Activated CD4-positive, alpha-beta T cell treated with anti-CD3 and anti-CD28 coated beads for 1 hour (primary cell): ENCODE measurements at places on chromosomes 5 and 9.

DNA sequence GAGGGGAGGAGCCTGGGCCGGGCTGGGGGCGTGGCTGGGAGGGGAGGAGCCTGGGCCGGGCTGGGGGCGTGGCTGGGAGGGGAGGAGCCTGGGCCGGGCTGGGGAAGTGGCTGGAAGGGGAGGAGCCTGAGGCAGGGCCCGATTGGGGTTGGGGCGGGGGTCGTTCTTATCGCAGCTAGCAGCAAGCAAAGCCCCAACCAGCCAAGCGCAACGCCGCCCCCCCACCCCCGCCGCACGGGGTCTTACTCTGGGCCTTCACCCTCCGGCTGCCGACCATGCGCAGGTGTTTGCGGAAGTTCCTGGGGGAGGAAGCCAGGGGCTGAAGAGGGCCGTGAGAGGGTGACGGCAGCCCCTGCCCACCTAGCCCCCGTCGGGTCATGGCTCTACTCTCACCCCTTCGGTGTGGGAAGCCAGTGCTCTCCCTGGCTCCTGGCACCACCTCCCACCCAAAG, 5.0 kb downstream of the NSMF start:
- peak; percentile 43 for DNase-seq

- no peak for DNase-seq
These were observed 46.5 kb downstream of the RETREG1 start for GRCh38 chr5:16570121-16570815.

DNA sequence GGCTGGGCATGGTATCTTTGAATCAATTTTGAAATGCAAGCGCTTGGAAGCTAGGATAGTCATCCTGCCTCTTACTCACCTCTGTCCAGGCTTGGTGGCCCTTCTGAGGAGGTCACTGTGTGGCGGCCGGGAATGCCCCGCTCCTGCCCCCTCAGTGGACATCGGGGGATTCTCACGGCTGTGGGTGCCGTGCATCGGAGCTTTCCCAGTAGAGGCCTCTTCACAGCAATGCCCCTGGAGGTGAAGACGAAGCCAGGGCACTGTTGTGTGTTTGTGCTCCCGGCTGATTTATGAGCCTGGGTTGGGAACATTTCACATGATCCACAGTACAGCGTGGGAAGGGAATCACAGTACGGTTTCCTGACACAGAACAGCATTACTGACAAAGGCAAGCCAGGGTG, 147.5 kb downstream of the NXNL2 start:
- DNase-seq, result no peak

DNA sequence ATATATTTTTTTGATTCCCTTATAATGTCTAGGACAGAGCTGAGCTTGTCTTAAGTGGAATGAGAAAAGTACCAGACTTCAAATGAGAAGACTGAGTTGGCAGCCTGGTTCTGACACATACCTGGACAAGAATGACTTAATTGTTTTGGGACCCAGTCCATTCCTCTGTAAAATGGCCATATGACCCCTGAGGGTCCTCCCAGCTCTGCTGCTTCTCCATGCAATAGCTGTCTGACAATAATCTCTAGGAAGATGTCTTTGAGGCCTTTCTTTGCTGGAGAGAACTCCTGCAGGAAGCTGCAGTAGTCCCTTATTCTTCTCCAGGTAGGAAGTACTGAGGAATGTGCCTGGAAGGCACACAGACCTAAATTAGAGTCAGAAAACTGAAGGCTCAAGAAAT, 55.9 kb upstream of the SLIT3 start:
- DNase-seq, result no peak

GRCh38 chr9:123772967-123773366, 157.0 kb downstream of the DENND1A start:
- no peak for DNase-seq
